Activated CD8-positive, alpha-beta memory T cell treated with anti-CD3 and anti-CD28 coated beads, Interleukin-2, amount 50 U/mL, for 4 hours (primary cell): ENCODE measurements at places on chromosomes 2 and 18.
A peak's percentile ranks its signal among the peaks of the same experiment; 100 is the strongest.

GRCh38 chr2:199680482-199680881 lies 170.5 kb downstream of the FTCDNL1 start:
- no peak for DNase-seq

GRCh38 chr2:74845991-74846390 lies 12.1 kb downstream of the HK2 start:
- no peak for DNase-seq

DNA sequence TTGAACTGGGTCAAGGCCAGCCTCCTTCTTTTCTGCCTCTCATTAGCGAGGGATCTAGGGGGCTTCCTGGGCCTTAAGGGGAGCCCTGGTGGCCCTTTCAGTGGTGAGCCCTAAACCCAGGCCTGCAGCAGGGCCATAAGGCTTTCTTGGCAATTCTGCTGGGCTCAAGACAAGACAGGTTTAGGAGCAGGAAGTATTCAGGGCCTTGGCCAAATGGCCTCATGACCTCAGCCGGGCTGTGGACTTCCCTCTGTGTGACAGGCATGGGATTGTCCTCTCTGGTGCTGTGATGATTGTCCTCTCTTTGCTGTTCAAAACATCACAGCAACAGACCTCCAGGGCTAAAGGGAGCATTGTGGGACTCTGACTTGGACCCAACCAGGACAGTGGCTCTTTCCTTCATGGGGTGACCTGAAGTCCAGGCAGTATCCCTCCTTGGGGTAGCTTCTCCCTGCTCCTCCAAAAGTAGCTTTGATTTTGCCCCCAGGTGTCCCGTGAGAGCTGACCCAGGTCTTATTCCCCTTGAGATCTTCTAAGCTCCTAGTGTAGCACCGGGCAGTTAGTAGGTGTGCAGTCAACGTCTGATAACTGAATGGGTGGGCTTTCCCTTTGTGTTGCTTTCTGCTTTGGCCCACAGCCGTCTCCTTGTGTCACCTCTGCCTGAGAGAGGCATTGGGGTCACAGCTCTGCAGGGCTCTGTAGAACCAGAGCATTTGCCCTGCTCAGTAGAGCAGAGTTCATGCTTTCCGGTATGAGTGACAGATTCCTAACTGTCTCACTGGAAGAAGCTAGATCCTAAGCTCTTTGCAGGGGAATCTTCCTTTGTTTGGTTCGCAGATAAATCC lies 14.7 kb downstream of the FOSL2 start:
- DNase-seq = no peak

DNA sequence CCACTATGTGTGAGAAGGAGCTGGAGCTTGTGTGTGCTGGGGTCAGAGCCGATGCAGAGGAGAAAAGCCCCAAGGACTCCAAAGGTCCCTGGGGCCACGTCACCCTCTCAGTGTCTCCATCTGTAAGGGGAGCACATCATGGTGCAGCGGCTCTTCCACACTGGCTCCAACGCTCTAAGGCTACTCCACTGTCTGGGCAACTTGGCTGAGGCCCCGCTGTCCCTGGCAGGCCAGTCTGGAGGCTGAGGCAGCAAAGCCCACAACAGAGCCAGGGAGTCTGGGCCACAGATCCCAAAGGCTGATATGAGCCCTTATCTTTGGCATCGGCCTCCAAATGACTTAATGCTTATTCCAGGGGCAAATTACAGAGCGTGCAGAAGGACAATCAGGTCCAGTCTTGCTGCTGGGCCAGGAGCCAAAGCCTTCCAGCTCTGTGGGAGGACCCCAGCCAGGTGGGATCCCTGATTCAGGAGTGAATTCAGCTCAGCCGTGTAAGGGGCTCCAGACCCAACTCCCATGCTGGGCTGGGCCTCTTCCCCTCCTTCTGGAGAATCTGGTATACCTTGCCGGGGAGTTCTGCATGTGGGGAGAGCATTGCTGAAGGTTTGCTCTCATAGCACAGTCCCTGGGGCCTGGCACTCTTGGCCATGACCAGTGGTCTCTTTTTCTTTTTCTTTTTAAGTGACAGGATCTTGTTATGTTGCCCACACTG lies 1.8 kb upstream of the DUSP2 start:
- DNase-seq = no peak

DNA sequence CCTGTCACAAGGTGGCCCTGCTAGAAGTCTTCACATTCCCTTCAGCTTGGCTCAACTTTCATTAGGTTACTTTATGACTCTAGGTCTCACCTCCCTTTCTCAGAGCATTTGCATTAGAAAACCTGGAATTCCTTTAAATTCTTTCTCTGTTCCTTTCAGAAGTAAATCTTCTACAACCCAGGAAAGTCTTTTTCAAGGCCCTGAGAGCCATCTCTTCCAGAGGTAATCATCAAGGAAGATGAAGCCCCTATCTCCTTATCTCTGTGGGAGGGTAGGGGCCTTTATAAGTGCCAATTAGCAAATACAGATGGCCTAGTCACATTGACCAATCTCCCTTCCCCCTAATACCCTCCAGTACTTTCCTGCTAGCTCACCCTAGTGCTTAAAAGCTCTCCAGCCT lies 848.0 kb upstream of the FAM98A start:
- no peak for DNase-seq

DNA sequence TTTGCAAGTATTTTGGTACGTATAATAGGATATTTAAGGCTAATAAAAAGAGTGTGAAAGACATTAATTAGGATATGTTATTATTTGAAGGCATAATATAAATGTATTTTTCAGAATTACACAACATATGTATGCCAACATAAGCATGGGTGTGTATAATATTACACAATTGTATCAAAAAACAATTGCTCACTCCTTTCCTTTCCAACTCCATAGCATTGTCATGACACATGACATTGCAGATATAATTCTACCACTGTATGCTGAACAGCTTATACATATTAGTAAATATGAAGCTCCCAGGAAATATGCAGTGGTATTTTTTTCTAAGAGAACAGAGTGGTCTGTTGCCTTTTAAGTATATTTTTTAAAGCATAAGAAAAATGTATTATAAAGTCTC lies 593.1 kb downstream of the TMX3 start:
- DNase-seq = no peak

DNA sequence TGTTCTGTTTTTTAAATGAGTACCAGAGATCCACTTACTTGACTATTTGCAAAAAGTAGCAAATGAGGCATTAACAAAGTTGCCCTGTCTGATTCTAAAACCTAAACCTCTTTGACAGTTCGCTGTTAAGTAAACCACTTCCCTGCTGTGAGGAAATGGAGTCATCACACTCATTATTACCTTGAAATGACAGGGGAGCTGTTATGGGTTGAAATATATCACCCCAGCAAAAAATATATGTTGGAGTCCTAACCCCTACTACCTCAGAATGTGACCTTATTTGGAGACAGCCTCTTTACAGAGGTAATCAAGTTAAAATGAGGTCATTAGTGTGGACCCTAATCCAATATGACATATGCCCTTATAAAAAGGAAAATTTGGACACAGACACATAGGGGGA lies 36.1 kb downstream of the DHRS9 start:
- DNase-seq = no peak

- no peak for DNase-seq
Observed at GRCh38 chr2:212609479-212609878, 70.9 kb upstream of the ERBB4 start.

DNA sequence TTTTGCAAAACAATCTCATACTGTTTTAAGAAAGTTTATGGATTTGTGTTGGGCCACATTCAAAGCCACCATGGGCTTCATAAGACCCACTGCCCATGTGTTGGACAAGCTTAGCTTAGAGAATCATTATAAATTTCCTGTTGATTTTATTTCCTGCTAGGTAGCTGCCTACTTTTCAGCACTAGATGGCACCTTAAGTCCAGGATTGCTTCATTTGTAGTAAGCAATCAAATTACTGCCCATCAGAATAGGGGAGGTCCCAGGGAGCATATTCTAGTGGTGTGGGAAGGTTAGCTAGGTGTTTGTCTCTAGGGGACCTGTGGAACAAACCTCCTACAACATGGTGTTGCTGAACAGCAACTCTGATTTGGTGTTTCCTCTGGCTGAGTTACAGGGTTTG lies 11.0 kb upstream of the DCDC2C start:
- DNase-seq = no peak

DNA sequence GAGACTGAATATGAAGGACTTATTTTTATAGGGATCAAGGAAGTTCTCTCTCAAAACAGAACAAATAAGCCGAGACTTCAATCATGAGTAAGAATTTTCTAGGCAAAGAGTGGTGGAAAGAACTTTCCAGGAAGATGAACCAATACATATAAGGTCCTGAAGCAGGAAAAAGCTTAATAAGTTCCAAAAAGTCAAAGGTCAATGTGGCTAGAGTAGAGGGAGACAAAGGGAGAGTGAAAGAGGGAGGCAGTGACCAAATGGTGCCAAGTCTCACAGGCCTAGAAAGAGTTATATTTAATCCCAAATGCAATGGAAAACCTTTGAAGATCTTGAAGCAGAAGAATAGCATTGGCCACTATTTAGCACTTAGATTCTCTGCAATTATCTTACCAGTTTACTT lies 56.0 kb downstream of the PDE11A start:
- DNase-seq = no peak

GRCh38 chr2:10831400-10831985 lies 18.9 kb upstream of the PDIA6 start:
- DNase-seq = no peak

DNA sequence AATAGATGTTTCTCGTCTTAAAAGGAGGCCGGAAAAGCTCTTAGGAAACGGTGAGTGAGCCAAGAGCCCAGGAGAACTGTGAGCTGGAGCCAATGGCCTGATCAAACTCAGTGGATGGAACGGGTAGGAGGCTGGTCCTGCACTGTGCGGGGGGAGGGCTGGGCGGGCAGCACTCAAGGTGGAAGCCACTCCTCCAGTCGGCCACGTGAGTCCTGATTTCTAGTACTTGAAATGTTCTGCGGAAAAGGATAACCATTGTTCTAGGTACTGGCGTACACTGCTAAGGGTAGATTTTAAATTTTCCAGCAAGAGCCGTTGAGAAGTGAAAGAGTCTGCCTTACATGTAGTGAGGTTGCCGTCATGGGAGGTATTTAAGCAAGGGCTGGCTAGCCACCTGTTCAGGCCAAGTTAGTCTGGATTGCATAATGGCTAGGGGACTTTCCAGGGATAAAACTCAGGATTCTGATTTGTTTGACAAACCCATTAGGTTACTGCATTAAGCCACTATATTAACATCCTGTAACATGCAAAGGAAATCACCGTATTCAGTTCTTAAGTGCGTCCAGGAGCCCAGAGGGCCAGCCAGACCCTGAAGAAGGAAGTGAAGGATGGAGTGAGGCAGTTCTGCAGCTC lies 51.3 kb upstream of the ODC1 start:
- no peak for DNase-seq

- no peak for DNase-seq
Observed at GRCh38 chr2:178195390-178196166, 1.3 kb downstream of the OSBPL6 start.

- DNase-seq = no peak
Observed at GRCh38 chr2:14516844-14517243, 115.7 kb upstream of the LRATD1 start.

- DNase-seq = no peak
Observed at GRCh38 chr2:109150559-109150958, 21.6 kb downstream of the SH3RF3 start.

DNA sequence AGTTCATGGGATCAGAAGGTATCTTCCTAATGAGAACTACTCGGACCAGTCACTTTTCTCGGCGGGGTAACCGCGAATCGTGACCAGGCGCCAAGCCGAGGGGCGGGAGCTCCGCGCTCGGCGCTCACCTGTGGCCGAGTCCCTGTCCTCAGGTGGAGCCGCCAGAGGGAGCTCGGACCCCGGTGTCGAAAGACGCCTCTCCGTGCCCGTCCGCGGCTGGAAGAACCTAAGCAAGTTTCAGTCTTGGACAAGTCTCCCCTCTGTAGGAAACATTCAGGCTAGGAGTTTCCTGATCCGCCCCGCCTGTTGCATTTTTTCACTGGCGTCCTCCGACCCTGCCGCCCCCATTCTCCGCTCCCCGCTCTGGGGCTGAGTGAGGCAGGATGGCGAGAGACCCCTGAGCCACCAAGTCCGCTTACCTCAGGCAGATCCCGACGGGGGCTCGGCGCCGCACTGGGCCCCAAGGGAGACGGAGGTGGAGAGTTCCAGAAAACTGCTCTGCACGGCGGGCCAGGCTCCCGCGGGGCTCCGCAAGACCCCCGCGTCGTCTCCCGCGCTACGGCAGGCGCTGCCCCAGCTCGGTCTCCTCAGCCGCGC lies 480 bp downstream of the DSEL start:
- DNase-seq = peak; percentile 61

DNA sequence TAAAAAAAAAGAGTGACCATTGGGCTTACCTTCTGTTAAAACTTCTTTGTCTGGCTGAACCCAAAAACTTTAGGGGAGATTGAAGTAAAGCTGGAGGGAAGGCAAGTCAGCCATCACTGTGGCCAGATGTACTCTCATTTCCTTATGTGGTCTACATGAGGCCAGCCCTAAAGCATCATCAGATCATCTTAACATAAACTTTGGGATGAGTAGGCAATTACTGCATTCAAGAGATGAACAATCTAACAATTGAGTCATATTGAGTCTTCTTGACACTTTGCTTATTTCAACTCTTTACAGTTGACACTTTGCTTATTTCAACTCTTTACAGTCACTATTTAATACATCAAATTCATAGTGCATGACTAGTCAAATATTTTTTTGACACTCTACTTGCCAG lies 155.6 kb downstream of the QPCT start:
- DNase-seq = no peak

DNA sequence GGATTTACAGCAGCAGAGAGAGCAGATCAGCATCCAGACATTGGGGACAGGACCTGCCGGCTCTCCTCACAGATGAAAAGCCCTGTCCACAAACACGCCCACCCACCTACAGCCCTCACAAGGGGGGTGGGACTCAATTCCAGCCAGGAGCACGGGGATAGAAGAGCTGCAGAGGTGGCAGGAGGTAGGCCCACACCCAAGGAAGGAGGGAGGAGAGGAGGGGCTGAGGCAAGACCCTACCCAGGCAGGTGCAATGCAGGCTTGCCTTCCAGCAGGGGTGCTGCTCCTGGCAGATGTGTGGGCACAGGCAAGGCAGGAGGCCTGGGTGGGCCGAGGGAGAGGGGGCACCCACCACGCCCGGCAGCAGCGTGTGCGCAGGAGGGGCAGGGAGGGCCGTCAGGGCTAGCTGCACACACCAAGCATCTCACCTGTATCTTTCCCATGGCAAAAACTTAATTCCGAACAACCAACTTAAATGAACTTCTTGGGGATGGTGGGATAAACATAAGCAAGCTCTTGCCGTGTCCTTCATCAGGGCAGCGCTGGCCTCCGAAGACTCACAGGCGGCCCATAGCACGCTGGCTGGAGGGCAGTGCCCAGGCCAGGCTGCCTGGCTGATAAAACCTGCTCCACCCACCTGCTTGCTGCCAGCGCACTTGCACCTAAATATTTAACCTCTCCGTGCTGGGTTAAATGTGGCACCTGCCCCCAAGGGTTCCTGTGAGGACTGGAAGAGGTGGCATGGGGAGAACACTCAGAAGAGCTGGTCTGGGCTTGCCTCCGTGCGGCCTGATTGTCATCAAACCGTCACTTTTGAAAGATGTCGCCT lies 219.5 kb downstream of the HDAC4 start:
- DNase-seq = peak; percentile 8

- DNase-seq = no peak
Observed at GRCh38 chr2:46327627-46328026, 30.4 kb downstream of the EPAS1 start.
